ENCODE measurements at places on chromosomes 13 and 19.

DNA sequence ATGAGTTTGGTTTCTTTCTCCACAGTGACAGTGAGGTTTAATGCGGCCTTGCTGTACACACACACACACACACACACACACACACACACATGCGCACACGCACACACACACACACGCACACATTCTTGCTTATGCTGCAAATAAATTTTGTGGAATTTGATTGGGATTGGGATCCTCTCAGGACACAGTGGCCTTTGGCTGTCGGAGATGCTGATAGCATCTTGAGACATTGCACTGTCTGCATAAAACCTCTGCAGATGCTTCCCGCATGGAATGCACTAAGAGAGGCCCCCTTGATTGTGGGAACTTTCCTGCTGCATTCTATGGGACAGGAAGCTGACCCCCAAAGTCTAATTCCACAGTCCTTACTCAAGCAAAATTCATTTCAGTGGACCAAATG, 145.6 kb downstream of the FLT1 start:
- DNase-seq, result no peak

DNA sequence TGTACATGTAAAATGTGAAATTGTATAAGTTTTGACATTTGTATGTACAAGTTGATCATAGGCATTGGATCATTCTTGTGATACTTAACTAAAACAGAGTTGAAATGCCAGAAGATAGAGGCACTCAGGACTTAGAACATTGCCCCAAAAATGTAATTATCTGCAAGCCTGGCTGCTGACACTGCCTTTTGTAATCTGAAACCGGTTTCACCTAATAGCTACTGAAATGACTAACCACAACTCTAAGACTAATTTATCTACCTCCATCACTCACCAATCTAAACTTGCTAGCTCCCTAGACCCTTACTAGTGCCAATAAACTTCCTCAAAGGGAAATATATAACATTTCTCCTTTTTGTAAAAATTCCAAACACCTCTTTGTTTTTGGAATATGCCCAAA, 2596.2 kb downstream of the PCDH9 start:
- DNase-seq, result no peak

- no peak for DNase-seq
Measured at GRCh38 chr19:2732883-2733282, 6.9 kb downstream of the SLC39A3 start.

GRCh38 chr19:28609091-28609755, 603.7 kb downstream of the UQCRFS1 start:
- no peak for DNase-seq

DNA sequence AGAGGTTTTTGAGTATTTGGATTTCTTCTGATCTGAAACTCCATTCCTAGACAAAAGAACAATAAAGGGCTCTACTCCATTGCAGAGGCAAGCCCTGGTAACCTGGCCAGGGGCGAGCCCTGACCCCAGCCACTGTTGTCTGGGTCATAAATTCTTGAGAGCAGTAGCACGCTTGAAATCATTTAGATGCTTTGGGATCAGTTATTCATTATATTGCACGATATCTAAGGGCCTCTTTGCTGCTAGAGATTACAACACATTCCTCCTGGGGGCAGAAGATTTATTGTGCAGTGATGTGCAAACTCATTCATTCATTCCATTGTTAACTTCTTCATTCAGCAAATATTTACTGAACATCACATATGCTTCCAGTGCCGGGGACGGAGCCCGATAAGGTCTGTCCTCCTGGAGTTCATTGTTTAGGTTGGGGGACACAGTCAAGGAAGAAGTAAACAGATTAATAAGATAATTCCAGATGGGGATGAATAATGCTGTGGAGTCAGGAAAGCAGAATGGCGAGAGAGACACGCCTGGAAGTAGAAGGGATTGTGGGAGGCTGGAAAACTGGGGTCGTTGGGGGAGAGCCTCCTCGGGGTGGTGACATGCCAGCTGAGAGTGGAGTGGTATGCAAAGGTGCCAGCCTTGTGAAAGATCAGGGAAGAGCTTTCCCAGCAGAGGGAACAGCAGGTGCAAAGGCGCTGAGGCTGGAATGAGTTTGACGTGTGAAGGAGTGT, 34.9 kb downstream of the SIPA1L3 start:
- DNase-seq, result no peak

- peak; percentile 15 for DNase-seq
Measured at GRCh38 chr19:56393119-56394012, at the start of gene ZNF582. ZNF582 (minus strand) TSS chr19:56393534; CDS start chr19:56391752, 1,782 bp downstream.

DNA sequence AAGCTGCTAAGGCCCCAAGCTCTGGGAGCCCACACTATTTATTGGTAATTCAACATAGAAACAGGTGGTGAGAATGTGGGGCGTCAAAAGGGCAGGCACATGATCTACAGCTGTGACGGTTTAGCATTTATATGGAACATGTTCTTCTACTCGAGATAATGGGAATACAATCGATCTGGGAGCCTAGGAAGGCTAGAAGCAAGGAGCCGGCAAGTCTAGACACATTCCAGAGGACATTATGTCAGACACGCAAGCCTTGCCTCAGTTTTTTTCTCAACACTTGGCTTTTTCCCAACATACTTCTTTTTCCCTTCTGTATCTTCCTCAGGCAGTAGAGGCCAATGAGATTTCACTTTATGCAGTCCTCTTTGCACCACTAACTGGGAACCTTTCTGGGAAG, 315.7 kb upstream of the SLITRK5 start:
- no peak for DNase-seq

- DNase-seq, result no peak
Measured at GRCh38 chr19:5832527-5833216, 6.8 kb downstream of the FUT6 start.

GRCh38 chr13:113410472-113411201, 42.7 kb downstream of the ADPRHL1 start:
- DNase-seq, result no peak

- DNase-seq, result peak; percentile 55
Measured at GRCh38 chr19:1177322-1178114, 3.5 kb upstream of the SBNO2 start.

DNA sequence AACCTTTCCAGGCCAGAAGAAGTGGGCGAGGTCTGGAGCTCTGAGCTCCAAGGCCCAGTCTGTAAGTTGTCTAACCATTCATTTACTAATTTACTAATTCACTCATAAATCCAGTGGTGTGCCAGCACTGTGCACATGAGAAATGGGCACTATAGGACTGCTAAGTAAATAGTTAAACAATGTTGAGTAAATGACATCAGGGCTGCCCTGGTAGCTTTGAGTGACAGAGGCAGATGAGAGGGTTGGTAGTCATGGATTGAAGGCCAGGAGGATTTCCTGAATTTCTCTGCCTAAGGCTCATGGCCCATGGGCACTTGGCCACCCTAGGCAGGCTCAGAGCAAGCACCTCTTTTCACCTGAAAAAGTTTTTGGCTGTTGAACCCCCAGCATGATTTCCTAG, 216.9 kb upstream of the RXFP2 start:
- DNase-seq, result no peak

GRCh38 chr19:13926715-13927114, 11.5 kb downstream of the PODNL1 start:
- no peak for DNase-seq

DNA sequence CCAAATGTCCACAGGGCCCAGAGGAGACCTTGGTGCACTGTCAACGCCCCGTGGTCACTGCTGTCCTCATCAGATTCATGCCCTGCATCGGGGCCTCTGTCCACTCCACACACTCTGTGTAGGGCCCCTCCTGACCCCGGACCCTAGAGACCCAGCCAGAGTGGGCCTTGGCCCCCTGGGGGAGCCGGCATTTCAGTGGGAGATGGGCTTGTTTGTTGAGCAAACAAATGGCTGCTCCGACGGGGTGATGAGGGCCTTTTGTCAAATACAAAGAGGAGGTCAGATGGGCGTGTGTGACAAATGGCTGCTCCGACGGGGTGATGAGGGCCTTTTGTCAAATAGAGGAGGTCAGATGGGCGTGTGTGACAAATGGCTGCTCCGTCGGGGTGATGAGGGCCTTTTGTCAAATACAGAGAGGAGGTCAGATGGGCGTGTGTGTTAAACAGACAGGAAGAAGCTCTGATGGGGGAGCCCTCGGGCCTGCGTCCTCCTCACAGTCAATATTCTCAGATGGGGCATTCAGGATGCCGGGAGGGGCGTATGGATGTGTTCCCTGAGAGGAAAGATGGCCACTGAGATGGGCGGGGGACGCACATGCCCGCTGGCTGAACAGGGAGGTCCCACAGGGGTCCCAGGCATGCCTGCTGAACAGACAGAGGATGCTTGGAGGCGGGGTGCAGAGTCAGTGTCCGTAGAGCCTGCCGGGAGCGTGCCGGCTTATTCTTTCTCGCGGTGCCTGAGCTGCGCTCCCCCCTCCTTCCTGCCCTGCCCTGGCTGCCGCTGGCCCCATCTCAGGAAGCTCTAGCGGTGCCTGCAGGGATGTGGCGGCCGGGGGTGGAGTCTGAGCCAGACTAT, 36.3 kb downstream of the SMIM24 start:
- no peak for DNase-seq

DNA sequence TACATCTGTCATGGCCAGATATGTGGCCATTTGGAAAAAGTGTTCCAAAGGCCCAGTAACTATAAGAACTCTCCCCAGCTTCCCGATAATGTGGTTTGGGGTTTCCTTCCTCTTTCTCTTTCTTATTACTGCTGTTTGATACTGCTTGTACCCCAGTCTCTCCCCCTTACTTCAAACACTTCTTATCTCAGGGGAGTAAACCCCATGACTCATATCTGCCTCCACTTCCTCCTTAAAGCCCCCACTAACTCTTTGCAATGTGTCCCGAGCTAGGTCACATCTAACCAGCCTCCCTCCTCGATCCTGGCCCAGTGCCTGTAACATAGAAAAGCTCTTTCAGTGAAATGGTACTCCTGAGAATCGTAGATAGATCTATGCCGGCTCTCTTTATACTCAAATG, 82.4 kb upstream of the STARD13 start:
- no peak for DNase-seq

Measured in GOT3 (cell line).